Vagina (tissue), 2 donors: ENCODE measurements at places on chromosomes 12 and 14. TPM values are rescaled to one million over a fixed set of nuclear protein-coding genes. Genes with fewer than 3 reads are reported as not detected.

Gene ZC3H10
- total RNA-seq, result 2.0 TPM

Gene SYCP3
- not detected for total RNA-seq

DNA sequence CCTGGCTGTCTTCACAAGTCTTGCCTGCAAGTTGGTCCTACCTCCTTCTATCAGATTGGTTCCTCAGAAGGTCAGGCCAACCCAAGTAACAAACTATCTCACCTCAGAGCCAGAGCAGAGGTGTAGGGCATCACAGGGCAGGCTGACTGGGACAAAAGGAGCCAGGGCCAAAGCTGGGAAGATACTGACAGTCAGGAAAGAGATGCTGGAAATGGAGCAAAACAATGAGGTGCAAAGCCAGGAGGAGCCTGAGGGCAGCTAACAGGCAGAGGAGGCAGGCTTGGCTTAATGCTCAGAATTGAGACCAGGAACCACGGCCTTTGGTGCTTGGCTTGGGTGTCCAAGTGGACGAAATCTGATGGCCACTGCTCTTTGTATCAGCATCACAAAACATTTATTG is 68.4 kb upstream of the PNMA1 start:
- DNase-seq, result no peak
- H3K4me3 ChIP-seq, result no peak overlapping the region
- no peaks in the 10 kb centered on the region for H3K27me3 ChIP-seq
- peaks cover 71% of the 10 kb centered on the region for H3K4me1 ChIP-seq

DNA sequence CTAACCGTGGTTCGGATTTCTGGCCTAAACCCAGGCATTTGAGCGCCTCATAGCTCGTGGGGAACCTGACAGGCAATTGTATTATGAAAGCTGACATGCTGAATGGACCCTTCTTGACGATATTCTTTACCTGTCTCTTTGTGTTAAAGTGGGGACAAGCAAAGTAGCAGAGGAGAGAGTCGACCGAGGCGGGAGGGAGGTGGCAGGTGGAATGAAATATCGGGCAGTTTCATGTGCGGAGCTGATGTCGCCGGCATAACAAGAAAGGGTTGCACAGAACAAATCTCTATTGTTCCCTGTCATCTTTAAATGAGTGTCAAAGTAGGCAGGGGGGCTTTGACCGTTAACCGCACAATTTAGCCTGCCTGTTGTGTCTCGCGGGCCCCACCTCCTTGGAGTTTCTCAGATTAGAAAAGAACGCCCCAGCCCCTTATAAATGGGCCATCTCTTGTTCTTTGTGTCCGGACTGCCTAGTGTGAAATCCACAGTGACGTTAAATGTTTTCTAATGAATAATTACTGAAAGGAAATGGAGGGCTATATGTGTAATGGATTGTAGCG is 11.5 kb downstream of the MYO1H start:
- H3K4me1 ChIP-seq, result no peaks in the 10 kb centered on the region
- no peaks in the 10 kb centered on the region for H3K36me3 ChIP-seq
- no peak for DNase-seq
- H3K4me3 ChIP-seq, result no peak overlapping the region
- H3K27ac ChIP-seq, result no peak overlapping the region

DNA sequence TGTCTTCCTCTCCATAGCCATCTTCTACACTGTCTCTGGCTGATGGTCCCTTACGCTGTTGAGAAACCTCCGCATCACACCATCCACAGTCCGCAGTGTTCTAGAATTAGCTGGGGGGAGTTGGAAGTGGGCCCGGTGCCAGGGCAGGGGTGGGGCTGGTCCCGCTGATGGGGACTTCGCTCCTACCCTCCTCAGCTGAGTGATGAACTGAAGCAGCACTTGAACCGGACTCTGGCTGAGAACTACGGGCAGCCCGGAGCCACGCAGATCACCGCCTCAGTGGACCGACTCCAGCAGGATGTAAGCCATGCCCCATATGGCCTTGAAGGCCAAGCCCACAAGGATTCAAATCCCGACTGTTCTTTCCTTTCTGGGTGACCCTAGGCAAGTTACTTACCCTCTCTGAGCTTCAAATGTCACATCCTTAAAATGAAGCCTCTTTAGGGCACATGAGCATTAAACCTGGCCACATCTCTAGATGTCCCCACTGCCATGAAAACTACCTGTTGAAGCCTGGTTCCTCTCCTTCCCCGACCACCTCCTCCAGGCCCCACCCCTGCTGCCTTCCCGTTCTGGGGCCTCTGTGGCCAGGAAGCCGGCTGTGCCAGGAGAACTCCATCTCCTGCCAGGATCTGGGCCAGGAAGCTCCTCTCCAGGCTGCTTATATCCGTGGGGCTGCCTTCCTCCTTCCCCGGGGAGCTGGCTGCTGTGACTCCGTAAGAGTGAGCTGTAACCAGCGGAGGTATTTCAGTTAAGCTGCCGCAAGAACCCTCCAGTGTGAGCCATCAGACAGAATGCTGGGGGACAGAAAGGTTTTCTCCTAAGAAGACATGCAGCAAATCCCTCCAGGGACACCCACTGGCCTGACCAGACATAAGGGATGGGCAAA is 53.1 kb downstream of the TSPAN11 start:
- H3K4me1 ChIP-seq, result peaks cover 23% of the 10 kb centered on the region
- peak overlapping the region; percentile 39 for H3K27ac ChIP-seq
- H3K4me3 ChIP-seq, result no peak overlapping the region
- no peak for DNase-seq
